Jurkat, Clone E6-1 (cell line): ENCODE measurements at places on chromosomes 12 and 14.
A peak's percentile ranks its signal among the peaks of the same experiment; 100 is the strongest.

- no peak for DNase-seq
Observed at GRCh38 chr14:77206261-77206824, 24.7 kb downstream of the TMEM63C start.

DNA sequence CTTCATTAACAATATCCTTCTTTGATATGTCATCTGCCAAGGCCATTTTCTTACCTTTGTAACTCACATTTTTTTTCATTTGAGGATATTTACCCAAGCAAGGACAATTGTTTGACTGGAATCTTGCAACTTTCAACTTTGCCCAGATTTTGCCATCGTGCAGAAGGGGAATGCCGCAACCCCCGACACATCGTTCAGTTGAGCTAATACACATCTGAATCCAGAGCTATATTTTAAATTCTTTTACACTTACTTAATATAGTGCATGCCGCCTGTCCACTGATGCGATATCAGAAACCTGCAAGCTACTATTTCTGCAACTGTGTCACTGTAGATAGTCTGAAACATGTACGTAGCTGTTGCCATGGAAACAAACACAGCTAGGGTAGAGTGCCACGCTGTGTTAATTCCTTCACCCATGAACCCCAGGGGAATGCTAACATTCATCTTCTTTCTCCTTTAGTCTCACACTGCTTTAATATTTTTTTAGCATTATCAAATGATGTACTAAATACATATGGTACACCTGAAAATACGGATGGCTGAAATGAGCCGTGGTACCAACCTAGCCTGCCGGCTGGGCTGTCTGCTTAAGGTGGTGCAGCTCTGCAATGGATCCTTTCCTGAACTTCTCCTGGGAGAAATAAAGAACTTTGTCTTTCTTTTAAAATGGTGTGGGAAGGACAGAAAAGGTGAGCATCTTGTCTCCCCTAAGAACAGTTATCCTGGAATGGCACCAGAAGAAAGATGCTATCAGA is 77.0 kb upstream of the FOXN3 start:
- DNase-seq: no peak

DNA sequence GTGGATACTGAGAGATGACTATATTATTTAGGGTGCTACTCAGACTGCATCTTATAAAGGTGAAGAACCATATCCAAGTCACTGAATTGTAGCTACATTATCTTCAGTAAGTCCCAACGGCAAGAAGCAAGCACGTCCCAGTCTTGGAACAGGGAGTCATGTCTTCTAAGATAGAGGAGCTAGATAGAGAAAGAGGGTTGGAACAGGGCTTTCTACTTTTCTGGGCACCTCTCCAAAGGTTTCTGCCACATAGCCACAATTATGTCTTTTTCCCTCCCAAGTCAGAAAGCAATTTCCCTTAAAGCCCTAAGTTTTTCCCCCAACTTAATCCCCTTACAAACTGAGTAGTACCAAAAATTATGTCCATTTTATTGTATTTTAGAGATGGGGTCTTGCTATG is 22.4 kb downstream of the MAPK1IP1L start:
- DNase-seq: no peak

GRCh38 chr12:57740656-57741412 is 2.3 kb upstream of the AGAP2 start:
- DNase-seq: peak; percentile 95

- DNase-seq: peak; percentile 8
Observed at GRCh38 chr12:2453761-2454090, 341.0 kb upstream of the FKBP4 start.
